ENCODE measurements at places on chromosomes 3 and 15.
A peak's percentile ranks its signal among the peaks of the same experiment; 100 is the strongest.

- no peak for DNase-seq
Observed at GRCh38 chr3:171230865-171231264, 204.3 kb upstream of the SLC2A2 start.

DNA sequence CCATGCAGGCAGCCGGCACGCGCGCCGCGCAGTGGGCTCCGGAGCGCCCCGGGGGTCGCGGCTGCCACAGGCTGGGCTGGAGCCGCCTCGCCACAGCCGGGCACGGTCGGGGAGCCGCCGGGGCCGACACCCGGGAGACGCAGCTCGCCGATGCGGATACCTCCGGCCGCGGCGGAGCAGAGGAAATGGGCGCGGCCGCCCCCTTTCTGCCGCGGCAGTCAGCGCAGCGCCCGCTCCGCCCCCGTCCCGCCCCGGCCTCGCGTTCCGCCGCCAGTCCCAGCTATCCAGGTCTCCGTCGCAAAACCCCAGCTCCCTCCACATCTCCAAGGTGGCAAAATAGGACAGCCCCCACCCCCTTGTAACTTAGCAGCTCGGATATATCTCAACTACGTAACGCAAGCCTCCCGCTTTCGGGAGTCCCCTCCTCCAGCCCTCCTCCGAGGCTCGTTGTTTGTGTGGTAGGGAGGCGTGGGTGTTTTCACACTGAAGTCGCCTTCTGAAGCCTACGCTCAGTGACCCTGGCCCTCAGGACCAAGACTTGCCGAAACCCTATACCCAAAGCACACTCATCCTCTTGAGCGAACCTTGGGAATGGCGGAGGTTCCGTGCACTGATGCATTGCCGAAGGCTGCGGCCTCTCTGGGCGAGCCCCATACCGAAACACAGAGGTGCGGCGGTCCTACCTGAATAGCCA is at the start of gene SH3BP5:
Gene SH3BP5 (minus strand): TSS at position 182 of the 694 bp plus-strand sequence. CDS start 178 bp downstream, at position 4.
- peak; percentile 38 for DNase-seq

- DNase-seq, result no peak
Observed at GRCh38 chr15:65363766-65364165, 14.0 kb downstream of the IGDCC3 start.

DNA sequence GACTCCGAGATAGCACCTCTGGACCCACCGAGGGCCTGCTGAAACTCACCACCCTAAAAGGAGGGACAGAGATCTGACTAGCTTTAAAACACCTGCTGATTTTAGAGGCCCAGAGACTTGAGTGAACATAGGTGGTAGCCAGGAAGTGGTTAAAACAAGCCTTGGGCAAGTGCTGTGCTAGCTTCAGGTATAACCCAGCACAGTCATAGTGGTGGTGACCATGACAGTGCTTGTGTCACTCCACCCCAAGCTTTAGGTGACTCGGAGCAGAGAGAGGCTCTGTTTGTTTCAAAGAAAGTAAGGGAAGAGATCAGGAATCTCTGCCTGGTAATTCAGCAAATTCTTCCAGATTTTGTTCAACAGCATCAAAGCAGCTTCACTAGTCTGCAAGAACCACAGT is 641.1 kb upstream of the BCHE start:
- no peak for DNase-seq

DNA sequence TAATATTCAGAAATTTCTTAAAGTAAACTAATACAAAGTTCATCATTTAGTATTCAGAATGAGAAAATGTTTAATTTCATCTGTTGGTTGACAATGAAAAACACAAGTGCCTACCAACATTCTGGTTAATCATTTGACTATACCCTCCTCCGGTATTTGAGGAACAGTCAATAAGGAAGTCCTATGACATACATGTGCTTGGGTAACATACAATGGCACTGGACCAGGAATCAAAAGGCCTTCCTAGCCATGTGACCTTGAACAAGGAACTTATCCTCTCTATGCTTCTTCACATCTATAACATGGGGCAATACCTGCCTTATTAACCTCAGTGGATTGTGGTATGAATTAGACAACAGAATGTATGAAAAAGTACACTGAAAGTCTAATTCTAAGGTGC is 65.8 kb downstream of the ZNF280D start:
- no peak for DNase-seq

DNA sequence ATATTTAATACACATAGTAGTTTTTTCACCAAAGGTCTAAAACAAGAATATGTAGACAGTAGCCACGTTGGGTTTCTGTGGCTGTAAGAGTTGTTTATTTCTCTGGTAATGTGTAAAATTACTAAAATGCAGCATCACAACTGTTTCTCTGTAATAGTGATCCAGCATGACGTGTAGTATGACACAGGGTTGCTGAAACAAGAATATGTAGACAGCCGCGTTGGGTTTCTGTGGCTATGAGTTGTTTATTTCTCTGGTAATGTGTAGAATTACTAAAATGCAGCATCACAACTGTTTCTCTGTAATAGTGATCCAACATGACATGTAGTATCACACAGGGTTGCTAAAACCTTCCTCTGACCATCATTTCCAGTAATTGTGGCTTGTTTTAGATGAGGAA is 153.6 kb upstream of the ZNF717 start:
- no peak for DNase-seq

- DNase-seq, result no peak
Observed at GRCh38 chr15:68806220-68807060, 14.3 kb downstream of the ANP32A start.

DNA sequence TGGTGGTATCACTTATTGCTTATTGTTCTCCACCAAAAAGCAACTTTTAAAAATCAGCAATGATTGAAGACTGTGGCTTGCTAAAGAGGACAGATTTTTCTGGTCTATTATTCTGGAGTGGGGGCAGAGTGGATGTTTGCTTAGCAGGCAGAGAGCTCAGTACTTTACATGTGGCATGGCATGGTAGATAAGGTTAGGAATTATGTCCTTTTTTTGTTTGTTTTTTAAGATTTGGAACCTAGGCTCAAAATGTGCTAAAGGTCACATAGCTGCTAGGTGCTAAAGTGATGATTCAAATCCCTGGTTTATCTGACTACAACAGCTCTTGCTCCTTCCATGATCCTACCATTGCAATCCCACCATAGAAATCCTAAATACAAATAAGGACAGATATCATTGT is 331.0 kb upstream of the ADAMTS9 start:
- DNase-seq, result no peak

DNA sequence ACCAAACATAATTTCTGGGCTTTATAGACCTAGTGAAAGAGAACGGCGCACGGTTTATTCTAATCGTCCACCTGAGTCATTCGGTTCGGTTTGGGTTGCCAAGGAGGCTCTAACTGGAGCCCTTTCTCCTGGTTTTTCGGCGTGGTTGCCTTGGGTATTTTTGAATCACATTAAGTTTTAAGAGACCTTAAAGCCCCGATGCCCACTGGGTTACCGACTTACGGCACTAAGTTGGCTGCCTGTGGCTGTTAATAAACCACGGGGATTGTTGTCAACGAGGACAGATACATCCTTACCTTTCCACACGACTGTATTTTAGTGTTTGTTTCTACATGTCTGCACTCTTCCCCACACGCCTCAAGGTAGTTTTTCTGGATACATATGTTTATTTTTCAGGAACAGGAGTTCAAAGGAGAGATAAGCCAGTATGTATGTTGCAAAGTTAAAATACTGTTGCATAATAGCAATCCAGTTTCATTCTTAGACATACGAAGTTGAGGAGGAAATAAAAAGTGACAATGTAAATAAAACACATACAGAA is 1.2 kb upstream of the ANP32A start:
- no peak for DNase-seq
